GM10248 (cell line): ENCODE measurements at places on chromosomes 2 and 18.

- DNase-seq, result no peak
Measured at GRCh38 chr2:224038830-224039079, 331 bp downstream of the SERPINE2 start.

GRCh38 chr2:88871336-88871735 is 179.9 kb downstream of the RPIA start:
- no peak for DNase-seq

DNA sequence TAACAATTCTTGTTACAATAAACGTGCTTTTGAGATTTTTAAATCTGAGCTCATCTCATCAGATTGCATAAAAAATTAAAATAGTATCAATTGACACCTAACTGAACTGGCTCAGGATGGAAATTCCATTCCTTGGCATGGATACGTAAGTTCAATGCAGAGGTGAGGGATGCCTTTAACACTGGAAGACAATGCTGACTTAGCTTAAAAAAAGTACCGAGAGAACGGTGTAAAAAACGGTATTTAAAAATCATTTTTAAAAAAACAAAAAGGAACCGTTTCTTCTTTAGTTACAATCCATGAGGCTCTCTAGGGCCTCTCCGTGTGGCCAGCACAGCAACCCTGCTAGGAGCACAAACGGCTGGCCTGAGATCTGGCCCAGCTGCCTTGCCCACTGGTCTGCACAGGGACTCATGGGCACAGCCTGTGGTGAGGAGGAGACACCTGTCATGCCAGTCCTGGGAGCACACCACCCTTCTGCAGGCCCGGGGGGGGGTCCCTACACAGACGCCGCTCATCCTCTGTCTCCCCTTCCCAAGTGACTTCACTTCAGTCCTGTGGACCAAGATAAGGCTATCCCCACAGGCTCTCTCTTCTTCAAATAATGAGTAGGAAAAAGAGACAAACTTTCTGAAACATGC is 45.2 kb downstream of the FAM168B start:
- no peak for DNase-seq

- DNase-seq, result no peak
Measured at GRCh38 chr2:160836755-160837154, 323.5 kb upstream of the TANK start.

- no peak for DNase-seq
Measured at GRCh38 chr2:138722316-138722715, 57.9 kb downstream of the NXPH2 start.

- DNase-seq, result no peak
Measured at GRCh38 chr18:3360211-3360610, 89.8 kb upstream of the TGIF1 start.

- no peak for DNase-seq
Measured at GRCh38 chr18:30376515-30376914, 666.0 kb downstream of the DSC3 start.

GRCh38 chr2:223414646-223415045 is 187.5 kb downstream of the SCG2 start:
- DNase-seq, result no peak

DNA sequence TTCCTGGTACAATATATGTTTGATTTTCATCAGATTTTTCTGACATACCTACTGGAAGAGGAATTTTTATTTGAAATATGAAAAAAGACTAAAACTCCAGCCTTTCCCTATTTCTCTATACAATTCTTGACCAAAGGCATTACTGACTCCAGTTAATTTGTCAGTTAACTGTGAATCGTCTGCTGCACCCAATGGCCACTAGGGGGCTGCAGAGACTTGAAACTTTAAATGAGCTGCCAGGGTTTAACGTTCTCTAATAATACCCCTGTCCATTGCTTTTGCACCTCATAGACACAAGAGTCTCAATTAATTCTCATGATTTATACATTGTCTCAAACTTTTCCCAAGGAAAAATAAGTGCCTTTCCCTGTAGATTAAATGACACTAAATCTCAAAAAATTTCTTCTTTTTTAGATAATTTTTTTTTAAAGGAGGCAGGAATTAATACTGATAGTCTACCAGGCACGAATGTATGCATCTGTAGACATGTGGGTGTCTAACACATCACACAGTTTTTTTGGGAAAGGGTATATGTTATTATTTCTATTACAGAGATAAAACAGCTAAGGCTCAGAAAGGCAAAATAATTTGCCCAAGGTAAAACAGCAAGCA is 1.8 kb upstream of the ALK start:
- peak; percentile 69 for DNase-seq

DNA sequence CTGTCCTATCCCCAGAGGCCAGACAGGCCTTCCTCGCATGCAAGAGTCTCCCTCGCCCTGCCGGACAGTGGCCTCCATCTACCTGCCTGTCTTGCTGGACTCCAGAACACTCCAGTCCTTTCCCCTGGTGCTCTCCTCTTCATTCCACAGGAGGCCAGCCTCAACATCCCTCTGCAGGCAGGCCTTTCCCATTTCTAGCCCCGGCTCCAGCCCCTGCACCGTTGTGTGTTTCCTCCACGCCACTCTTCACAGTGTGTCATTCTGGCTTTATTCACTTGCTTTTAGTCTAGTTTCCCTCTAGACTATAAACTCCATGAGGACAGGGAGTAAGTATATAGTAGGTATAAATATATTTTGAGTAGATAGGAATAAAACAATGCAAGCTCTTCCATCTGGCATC is 81.2 kb downstream of the LOXHD1 start:
- no peak for DNase-seq

GRCh38 chr2:100704711-100705110 is 115.2 kb upstream of the NPAS2 start:
- no peak for DNase-seq

DNA sequence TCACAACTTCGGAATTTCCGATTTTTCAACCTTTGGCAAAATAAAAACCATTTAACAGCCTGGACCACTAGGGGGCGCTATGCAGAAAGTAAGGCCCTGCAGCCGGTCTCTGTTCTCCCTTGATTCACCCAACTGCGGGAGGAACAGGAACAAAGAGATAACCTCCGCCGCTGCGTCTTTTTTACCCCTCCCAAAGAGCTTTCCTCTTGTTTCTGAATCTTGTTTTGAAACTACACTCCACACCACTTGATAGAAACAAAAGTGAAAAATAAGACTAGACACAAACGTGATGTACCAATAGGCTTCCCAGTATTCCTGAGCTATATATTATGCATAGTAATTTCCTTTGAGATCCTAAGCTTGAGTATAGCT is 231.2 kb downstream of the MYO3B start:
- DNase-seq, result peak; percentile 56

DNA sequence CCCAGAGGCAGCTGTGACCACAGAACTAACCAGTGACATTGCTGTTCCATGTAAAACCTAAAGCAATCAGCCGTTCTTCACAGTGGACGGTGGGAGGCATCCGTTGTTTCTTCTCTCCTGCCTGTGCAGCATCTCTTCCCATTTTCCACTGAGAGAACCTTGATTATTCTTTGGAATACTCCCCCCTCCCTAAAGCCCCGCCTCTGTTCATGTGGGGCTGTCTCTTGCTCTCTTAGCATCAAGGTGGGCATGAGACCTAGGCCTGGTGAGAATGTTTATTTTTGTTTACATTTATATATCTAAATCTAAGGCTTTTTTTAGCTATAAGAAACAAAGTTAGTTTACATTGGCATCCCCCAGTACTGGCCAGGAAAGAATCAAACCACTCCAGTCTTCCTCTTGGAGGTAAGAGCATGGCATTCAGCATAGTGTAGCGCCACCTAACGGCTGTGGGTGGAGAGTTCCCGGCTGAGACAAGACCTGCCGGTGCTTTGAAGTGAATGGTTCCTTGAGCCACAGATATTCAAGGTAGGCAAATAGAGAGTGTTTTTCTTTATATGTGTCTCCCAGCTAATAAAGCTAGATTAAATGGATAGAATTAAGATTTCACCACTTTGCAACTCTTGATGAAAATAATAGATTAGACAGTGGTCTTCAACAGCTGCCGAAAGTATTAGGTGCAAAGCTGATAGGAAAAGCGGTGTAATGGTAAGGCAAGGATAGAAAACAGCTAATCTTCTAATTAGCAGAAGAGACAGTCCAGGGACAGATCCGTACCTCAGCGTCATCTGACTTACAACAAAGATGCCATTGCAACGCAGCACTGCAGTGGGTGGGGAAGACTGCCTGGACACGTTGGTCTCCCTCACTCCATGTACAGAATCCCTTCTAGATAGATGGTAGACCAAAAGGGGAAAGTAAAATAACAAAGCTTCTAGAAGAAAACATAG is 219.6 kb upstream of the RAB12 start:
- peak; percentile 58 for DNase-seq

DNA sequence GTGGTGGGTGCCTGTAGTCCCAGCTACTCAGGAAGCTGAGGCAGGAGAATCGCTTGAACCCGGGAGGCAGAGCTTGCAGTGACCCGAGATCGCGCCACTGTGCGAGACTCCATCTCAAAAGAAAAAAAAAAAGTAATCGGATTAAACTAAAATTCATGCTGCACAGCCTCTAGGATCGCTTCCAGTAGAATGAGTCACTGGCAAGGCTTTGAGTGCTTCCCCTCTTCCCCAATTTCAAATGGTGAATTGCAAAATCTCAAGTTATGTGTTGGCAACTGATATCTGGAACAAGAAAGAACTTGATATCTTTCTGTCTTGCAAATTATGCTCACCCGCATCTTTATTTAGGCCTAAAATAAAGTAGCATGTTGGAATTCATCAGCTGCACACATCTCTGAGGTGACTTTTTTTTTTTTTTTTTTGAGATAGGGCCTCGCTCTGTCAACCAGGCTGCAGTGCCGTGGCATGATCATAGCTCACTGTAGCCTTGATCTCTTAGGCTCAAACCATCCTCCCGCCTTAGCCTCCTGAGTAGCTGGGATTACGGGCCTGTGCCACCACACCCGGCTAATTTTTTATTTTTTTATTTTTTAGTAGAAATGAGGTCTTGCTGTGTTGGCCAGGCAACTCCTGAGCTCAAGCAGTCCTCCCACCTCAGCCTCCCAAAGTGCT is 12.7 kb downstream of the TTC39C start:
- no peak for DNase-seq

GRCh38 chr2:67313536-67313935 is 83.6 kb upstream of the ETAA1 start:
- DNase-seq, result no peak

- no peak for DNase-seq
Measured at GRCh38 chr2:38218591-38218991, 142.6 kb upstream of the CYP1B1 start.

DNA sequence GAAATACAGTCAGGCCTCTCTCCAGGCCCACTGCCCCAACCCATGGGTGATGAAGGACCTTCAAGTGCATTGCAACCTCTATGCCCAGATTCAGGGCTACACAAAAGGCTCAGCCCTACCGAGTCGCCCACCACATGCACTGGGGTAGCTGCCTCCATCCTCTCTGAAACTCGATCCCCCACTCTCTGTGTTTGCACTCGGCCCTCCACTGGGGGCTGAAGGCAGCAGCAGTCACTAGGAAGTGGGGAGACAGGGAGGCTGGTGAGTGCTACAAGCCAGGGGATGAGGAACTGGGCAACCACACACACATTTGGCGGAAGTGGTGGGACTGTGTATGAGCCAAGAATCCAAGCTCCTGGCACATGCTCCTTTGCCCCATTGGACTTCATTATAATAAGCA is 94.6 kb downstream of the CERS6 start:
- DNase-seq, result no peak

- DNase-seq, result no peak
Measured at GRCh38 chr2:175871331-175872004, 130.6 kb downstream of the LNPK start.

DNA sequence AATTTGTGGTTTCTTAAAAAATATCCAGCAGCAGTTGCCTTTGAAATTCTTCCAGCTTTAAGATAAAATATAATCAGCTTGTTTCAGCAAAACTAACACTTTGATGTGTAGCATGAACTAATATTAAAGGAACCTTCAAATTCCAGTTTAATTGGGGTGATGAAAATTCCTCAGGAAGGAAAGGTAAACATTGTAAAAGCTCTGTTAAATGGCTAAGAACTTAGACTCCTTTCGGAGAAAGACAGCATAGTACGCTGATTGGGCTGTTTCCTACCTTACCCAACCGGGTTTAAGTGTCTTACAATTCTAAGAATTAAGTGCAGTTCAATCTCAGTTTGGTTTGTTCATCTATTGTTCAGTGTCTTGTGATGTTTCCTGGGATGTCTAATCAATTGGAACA is 108.3 kb downstream of the CDH7 start:
- DNase-seq, result no peak

DNA sequence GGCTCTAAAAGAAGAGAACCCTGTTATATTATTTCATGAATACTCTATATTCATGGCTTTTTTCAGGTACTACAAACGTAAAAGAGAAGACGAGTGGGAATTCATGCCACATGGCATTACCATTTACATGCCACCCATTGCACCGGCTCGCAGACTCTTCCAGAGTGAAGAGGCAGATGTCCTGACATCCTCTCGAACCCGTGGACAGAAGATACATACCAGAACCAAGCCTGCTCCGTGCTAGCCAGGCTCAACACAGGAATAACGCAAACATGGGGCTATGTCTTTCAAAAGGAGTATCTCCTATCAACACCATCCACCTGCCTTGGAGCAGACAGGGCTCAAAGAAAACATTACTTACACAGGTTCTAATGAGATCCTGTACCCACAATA is 168.8 kb downstream of the THADA start:
- peak; percentile 16 for DNase-seq

DNA sequence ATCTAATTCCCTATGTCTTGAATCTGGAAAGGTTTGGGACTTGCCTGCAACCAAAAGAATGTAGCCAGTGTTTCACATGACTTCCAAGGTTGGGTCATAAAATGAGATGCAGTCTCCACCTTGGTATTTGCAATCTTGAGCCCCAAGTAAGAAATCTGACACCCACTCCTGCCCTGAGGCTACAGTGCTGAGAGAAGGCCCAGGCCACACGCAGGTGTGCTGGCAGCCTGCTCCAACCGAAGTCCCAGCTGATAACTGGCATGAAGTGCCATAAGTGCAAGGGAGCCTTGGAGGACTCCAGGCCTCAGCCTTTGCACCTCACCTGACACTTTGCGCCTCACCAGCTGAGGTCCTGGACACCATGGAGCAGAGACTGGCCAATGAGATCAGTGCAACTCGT is 182.7 kb downstream of the ANAPC1 start:
- DNase-seq, result no peak

GRCh38 chr18:11994336-11994702 is 13.0 kb downstream of the IMPA2 start:
- no peak for DNase-seq

DNA sequence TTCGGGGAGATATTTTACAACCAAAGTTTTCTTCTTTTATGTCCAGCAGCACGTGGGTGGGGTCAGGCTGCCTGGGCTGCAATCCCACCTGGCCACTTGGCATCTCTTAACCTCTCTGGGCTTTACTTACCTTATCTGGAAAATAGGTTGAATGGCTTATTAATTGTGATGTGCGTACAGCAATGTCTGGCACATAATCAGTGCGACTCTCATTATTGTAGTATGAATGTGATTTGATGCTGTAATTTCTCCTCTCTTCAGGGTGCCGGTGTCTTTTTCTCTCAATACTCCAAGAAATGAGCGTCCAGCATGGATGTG is 2.0 kb upstream of the ZAP70 start:
- DNase-seq, result no peak

DNA sequence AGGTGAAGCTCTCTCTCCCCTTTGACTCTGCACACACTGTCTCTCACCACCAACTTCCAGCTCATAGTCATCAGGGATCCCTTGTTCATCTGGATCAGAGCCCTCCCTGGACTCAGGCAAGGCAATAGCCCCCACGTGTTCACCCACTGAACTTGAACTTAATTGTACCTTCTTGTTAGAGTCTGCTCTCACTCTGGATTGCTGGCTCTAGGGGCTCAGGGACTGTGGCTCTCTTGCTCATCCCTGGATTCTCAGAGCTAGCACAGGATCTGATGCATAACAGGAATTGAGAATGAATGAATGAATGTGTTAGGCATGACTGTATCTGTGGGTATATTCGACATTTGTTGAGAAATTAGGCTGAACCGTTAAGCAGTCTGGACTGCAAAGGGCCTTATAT is 16.7 kb upstream of the ASAP2 start:
- no peak for DNase-seq
